ENCODE measurements at places on chromosomes 3 and 15. TPM values are rescaled to one million over a fixed set of nuclear protein-coding genes. Genes with fewer than 3 reads are reported as not detected.

Gene DNASE1L3
- 1.3 TPM for total RNA-seq

Gene ARPP21
- not detected for total RNA-seq

Gene USP13
- total RNA-seq, result 15.2 TPM

Gene RCN2
- total RNA-seq, result 70.9 TPM

Gene C3orf22
- not detected for total RNA-seq

Gene COL7A1
- 0.13 TPM for total RNA-seq

Gene EPHA6
- not detected for total RNA-seq

Gene UROC1
- total RNA-seq, result not detected

Gene CILP
- total RNA-seq, result not detected

Gene ALPK3
- 30.7 TPM for total RNA-seq

Gene LXN
- 50.4 TPM for total RNA-seq

Gene ATP13A4
- 0.07 TPM for total RNA-seq

Gene SERPINI2
- total RNA-seq, result not detected

Data from mammary microvascular endothelial cell (primary cell).